ENCODE measurements at places on chromosomes 16 and 17. TPM values are rescaled to one million over a fixed set of nuclear protein-coding genes. Genes with fewer than 3 reads are reported as not detected.

DNA sequence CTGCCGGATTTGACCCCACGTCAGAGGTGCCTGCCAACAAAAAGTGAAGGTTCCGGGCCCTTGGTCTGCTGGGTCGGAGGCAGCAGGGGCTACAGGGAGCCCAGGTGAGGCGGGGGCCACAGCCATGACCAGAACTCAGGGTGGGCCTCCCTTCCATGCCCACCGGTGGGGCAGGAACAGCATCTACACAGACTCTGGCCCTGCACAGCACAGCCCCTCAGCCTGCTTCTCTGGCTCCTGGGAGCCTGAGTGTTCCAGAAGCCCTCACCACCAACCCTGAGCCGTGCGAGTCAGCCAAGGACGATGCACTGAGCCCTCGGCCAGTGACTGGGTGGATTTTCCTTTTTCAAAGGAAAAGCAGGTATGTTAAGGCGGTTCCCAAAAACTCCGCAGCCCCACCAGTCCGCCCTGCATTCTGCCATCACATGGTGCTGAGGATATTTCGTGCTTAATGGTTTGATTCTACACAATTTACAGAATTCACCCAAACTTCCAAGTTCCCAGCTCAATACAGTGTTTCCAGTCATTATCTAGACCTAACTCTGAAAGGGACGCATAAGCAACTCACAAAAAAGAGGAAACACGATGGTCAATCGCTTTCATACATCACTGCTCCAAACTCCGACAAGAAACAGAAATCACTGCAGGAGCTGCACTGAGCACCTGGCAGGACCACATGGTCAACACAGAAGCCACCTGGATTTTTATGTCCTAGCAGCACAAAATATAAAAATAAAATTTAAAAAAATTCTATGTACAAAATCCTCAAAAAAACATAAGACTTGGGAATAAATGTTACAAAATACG lies 19.4 kb upstream of the C16orf95 start:
- no peak for DNase-seq

DNA sequence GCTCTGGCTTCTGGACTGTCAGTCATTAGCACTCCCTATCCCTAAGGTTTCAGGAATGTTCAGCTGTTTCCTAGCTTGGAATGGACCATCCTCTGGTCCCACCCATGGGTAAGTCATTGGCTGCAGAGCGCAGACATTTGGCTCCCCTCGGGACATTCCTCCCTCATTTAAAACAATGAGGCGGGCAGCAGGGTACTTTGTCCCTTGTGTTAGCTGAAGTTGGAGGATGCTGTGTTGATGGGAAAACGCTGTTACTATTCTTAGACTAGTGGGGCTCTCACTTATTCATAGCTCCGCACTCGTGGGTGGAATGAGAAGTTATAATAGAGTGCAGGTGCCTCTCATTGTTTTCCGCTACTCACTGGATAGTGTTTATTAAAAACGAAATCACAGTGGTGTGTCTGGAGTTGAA lies 673.8 kb downstream of the WWOX start:
- no peak for DNase-seq

DNA sequence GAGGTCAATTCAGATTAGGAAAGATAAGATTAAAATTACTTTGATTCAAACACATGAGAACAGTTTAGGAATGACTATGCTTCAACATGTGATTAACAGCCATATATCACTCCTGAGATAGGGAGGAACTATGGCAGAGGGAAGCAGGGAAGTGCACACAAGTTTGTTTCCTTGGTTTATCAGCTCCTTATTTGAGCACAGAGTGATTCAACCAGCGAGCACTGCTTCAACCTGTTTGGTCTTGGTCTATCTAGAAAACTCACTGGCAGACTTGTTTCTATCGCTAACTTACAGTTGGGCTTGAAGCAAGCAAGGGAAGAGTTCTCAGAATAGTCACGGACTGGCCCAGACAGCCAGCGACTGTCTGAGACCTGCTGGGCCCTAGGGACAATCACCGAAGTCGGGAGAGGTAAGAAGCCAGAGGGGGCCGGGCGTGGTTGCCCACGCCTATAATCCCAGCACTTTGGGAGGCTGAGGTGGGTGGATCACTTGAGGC lies 23.5 kb downstream of the TUBG1 start:
- DNase-seq: no peak

GRCh38 chr17:63550817-63551639 lies 751 bp downstream of the DCAF7 start:
- DNase-seq: peak; percentile 70

The SGCA gene
- total RNA-seq: 43.2 TPM

All from SJCRH30 (cell line).